Right ventricle myocardium inferior (tissue), 1 donor: ENCODE measurements at places on chromosomes 16 and 17.

DNA sequence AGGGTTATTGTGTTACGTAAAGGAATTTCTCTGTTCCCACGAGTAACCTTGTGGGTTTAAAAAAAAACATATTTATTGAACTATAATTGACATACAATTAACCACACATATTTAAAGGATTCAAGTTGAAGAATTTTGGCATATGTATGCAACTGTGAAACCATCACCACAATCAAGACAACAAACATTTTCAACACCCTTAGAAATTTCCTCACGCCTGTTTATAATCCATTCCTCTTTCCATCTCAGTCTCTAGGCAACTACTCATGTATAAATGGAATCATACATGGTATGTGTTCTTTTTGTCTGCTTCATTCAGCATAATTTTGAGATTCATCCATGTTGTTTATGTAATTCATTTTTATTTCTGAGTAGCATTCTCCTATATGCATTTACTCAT lies 104.0 kb downstream of the MRTFB start:
- no peak for DNase-seq

DNA sequence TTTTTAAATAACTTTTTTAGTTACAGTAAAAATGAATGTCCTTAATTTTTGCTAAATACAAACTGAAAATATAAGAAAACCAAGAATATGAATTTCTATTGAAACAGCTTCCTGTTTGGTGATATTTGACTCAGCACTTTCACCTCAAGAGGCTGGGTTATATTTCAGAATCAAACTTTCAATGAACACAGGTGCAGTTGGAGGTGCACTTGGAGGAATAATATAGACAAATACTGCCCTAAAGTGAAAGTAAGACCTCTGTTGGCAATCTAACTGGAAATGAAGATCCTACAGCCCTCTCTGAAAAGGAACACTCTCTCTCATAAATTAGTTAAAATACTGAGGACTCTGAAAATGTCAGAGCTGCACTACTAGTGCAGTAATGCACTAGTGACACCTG lies 106.2 kb downstream of the BRIP1 start:
- no peak for DNase-seq

DNA sequence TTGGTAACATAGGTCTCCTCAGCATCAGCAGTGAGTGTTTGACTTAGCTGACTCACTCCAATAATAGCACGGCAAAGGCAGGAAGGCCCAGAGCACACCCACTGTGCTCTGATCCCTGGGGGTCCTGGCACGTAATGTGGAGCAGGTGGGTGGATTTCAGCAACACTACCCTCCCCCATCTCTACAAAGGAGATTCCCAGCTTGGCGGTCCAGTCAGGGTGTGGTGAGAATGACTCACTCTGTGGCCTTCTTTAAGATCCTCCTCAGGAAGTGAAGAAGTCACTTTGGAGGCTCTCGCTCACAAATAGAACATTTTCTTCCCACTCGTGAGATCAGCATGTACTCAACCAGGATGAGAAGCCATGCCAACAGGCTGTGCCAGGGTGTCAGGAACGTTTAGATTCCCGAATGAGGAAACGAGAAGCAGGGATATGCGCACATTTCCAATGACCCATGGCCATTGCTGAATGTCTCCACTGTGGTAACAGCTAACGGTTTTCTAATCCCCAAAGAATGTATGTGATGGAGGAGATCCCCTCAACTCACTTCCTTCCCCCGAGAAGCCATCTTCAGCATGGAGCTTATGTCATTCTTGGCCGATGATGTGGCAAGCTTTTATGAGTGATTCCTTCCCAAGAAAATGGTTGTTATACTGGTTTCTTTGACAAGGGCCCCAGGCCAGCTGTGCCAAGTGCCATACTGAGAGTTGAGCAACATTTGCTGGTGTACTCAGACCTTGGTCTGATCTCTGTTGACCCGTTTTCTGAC lies 365.2 kb downstream of the C16orf95 start:
- no peak for DNase-seq

DNA sequence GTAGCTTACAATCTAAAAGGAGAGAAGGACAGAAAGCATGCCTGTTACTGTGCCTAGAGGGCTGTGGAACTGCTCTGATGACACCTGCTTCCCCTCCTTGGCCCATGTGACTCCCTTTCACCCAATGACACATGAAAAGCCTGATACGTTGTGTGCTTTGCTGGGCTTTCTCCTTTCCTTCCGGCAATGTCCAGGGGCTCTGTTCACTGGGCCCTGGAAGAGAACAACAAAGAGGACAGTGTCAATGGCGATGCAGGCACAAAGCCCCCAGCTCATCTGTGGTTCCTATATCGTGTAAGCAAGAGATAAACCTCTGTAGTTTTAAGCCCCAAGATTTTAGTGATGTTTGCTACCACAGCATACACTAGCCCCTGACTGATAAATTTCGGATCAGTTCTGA lies 306.1 kb downstream of the ABCC12 start:
- DNase-seq: no peak

DNA sequence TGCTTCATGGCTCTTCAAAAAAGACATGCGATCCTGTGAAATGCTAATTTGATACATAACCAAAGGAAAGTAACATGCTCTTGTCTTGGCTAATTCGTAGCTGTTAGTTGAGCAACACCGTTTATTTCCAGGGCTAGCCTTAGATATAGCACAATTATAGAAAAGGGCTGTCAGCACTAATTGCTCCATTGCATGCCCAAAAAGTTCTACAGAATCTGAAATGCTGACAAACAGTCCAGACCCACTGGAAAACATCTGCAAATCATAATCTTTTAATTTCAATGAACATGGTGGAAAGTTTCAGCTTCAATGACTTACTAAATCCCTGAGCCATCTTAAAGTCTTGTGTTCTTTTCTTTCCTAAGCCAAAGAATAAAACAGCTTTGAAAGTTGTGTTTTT lies 42.9 kb upstream of the NUDT7 start:
- no peak for DNase-seq

GRCh38 chr17:34442387-34443111 lies 79.5 kb upstream of the CCL1 start:
- peak; percentile 39 for DNase-seq

- no peak for DNase-seq
Measured at GRCh38 chr17:58032691-58033415, 25.8 kb upstream of the SRSF1 start.

- no peak for DNase-seq
Measured at GRCh38 chr16:52597772-52598483, 51.0 kb upstream of the TOX3 start.

DNA sequence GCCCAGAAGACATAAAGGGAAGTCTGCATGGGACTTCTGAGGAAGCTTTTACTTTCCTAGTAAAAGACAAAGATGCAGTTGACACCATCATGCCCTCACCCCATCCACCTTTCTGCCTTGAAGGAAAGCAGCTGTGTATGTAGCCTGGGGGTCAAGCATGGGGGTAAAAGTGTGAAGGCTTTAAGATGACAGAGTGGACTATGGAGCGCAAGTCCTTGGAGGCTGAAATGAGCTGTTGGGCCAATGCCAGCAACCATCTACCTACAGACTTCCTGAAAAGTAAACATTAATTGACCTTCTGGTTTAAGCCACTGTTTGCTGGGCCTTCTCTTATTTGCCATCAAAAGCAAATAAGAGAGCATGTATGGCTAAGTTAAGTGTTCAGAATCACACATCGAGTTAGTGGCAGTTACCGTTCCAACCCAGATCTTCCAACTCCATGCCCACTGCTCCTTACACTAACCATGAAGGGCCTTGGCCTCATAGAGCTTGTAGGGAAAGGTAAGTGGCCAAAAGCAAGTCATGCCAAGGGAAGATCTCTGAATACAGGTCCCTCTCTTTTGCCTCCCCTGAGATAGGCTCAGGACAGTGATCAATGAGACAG lies 30.0 kb downstream of the SLC13A5 start:
- no peak for DNase-seq

DNA sequence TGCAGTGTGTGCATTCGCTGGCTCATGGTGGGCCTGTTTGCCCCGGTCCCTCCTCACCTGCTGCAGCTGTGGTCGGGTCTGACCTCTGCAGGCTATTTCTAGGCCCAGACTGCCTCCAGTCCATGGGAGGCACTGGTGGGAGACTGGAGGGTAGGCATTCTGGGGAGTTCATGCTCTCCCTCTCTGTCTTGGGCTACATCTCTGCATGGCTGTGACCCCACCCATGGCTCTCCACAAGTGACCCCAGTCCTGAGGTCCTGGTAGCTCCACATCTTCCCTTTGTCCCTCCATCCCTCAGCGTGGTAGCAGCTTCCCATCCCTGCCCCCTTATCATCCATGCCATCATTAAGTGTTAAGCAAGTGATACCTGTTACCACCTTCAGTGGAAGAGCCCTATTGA lies 107.8 kb upstream of the SEC14L1 start:
- no peak for DNase-seq

DNA sequence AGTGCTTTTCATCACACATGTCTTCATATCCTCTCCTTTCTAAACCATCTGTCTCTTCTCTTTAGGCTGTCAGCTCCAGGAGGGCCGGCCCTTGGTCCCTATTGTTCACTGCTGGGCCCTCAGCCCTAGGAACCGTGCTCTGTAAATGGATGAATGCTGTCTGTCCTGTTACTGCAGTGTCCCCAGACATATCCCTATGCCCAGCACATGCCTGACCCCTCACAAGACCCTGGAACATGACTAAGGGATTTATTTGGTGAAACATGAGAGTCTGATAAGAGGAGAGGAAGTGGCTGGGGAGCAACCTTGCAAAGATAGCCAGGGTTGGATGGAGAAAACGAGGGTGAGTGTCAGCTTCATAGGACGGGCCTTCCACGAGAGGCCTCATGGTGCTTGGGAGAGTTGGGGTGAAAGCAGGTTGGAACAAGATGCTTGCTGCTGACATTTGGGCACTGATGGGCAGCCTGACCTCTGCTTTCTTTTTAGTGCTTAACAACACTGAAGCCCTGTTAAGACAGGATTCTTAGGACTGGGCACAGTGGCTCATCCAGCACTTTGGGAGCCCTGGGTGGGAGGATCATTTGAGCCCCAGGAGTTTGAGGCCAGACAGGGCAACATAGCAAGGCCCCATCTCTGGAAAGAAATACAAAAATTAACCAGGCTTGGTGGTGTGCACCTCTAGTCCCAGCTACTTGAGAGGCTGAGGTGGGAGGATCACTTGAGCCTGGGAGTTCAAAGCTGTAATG lies 39.0 kb downstream of the ABCC1 start:
- DNase-seq: no peak

DNA sequence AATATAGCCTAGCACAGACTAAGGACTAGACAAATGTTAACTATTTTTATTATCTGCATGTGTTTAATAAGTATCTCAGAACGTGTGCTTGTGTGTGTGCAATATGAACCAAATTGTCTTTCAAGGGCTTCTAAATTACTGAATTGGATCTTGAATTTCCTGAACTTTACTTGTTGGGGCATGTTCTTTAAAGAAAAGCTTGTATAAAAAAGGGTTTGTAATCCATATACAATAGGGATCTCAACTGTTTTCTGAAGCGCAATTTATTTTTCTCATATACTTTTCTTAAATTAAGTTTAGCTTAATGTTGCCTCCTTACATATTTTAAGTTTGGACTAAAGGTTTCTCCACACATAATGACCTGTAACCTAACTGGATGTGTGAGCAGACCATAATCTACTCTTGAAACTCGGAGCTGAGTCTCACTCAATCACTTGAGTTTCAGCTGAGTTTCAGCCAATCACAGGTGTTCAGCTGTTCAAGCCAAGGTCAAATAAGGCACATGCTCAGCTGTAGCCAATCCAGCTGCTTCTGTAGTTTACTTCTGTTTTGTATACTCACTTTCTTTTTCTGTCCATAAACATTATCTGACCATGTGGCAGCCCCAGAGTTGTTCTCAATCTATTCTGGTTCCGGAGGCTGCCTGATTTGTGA lies 72.3 kb downstream of the CDK5R1 start:
- DNase-seq: no peak

DNA sequence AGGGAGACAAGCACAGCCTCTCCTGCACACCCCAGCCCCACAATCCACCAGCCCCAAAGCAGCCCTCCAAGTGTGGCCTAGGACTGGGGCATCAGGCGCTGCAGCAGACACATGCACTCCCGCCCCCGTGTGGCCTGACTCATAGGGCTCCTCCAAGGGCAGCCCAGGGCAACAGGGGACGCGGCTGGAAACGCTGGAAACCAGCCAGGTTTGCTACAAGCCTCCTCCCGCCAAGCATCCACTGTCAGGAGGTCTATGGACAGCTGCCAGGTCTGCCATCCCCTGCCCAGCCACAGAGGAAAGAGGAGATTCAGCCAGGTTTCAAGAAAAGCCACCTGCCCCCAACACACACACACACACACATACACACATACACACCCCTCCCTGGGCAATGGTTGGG lies 25.8 kb downstream of the SRCIN1 start:
- peak; percentile 46 for DNase-seq

DNA sequence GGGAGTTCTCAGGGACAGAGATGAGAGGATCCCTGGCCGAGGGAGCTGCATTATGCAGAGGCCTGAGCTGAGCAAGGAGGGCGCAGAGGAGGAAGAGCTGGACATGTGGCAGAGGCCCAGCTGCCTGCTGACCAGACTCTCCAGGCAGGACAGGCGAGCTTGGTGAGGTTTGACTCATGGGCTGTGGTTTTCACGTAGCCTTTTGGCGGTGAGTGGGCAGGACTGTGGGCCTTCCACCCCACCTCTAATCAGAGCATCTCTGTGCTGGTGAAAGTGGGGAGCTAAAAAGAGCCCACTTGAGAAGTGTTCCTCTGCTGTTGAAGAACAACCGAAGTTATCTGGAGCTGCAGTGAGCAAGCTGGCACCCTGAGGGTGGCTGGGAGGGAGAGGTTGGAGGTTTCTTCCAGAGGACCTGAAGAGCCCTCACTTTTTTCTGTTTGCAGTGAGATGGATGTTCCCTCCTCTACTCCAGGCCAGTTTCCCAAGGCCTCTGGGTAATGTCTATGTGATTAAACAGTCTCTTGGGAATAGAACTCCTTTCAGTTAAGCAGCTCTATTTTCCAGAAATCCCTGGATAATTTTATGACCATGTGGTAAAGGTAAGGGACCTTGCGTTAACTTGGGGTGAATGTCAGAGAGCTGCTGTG lies 11.9 kb downstream of the EPN2 start:
- DNase-seq: no peak

DNA sequence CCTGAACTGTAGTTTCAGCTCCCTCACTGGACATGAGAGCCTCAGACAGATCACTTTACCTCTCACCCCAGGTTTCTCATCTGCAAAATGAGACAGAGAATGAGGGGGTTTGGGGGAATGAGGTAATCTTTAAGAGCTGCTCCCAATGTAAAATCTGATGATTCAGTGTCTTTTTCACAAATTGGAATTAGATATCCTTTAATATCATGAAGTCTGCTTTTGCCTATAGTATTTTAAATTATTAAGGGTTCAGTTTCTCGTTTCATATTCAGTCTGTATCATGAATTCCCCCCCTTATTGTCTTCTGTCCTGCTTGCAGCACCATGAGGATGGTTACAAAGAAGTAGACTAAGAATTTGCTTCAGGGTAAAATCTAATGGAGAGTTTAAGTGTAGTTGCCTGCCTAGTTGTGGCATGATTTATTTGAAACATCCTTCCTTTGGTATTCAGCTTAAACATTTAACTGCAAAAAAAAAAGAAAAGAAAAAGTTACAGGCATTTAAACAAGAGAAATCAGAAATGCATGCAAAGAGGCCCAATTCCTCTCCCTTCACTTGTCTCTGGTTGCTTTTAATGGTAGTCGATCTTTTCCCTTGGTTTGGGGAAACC lies 77.3 kb downstream of the WNT3 start:
- DNase-seq: no peak

- DNase-seq: no peak
Measured at GRCh38 chr16:86970279-86970678, 346.9 kb downstream of the C16orf95 start.
